ENCODE measurements at places on chromosomes 1 and 21.

DNA sequence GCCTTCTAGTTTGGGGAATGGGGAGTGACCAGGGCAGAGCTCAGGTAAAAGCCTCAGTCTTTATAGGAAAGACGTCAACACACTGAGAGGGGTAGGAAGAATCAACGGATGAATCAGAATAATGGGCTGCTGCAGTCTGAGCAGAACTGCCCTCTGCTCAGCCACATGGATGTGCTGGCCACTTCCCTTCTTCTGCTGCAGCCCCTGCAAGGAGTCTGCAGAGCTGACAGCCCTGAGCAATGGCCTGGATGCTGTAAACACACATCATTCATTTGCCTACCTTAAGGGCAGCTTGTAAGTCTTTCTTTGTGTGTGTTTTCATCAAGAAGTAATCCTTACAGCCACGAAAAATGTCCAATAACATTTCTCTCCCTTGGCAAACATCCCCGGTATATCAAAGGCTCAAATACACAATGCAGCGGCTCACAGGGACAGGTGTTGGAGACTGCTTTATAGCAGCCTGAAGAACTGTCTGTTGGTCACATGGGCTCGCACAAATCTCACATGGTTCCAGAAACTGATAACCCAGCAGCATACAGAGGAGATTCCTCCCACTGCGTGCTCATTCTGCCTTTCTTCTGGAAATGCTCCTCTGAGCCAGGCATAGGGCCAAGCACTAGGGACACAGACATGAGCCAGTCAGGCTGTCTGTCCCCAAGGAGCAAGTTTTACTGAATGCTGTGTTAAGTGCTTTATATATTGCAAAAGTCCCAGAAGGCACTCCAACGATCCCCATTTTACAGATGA is 110.1 kb downstream of the HMGB4 start:
- no peak for DNase-seq

DNA sequence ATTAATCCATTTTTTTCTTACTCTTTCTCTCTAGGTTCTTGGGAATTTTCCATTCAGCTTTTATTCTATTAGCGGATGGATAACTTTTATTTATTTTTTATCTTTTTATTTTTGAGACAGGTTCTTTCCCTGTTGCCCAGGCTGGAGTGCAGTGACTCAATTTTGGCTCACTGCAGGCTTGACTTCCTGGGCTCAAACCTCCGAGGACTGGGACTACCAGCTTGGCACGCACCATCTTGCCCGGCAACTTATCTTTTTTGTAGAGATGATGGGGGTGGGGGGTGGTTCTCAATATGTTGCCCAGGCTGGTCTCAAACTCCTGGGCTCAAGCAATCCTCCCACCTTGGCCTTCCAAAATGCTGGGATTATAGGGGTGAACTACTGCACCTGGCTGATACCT is 36.1 kb upstream of the CHIT1 start:
- DNase-seq, result no peak

DNA sequence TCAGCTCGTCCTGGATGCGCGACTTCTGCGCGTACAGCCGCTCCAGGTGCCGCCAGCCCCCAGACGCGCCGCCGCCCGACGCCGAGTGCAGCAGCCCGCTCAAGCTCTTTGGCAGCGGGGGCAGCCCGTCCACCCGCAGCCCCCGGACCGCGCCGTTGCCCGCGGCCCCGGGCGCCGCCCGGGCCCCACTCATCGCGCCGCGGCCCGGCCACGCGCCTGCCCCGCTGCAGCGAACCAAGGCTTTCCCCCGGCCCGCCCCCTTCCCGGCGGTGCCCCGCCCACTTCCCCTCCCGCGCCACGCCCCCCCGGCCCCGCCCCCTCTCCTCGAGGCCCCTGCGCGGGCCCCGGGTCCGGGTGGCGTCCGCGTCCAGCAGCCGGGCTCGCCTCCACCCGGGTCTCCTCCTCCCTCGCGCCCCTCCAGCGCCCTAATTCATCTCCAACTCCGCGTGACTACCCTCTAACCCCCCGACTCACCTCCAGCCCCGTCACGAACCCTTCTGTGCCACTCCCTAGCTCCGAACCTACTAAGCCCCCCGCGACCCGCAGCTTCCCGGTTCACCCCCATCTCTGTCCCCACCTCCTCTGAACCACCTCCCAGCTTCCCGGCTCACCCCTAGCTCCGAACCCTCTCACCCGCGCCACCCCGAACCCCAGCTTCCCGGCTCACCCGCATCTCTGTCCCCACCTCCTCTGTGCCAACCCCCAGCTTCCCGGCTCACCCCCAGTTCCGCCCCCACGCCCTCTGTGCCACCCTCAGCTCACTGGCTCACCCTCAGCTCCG is at the start of gene FAM89A:
FAM89A (minus strand) TSS at position 236 of the 781 bp plus-strand sequence; CDS start at position 193, 43 bp downstream.
- peak; percentile 43 for DNase-seq

- DNase-seq, result no peak
Observed at GRCh38 chr1:196372896-196373536, 235.2 kb downstream of the KCNT2 start.

- DNase-seq, result no peak
Observed at GRCh38 chr21:46089285-46089684, 8.6 kb upstream of the COL6A2 start.

GRCh38 chr1:218986816-218987215 is 186.9 kb upstream of the LYPLAL1 start:
- no peak for DNase-seq

Measured in stimulated activated CD8-positive, alpha-beta memory T cell treated with anti-CD3 and anti-CD28 coated beads, Interleukin-4, amount 100 ng/mL, for 1 hour (primary cell).